Activated T-helper 1 cell treated with Interleukin-2 at 50 U/mL for 16 hours (primary cell): ENCODE measurements at places on chromosomes 13 and 19.

DNA sequence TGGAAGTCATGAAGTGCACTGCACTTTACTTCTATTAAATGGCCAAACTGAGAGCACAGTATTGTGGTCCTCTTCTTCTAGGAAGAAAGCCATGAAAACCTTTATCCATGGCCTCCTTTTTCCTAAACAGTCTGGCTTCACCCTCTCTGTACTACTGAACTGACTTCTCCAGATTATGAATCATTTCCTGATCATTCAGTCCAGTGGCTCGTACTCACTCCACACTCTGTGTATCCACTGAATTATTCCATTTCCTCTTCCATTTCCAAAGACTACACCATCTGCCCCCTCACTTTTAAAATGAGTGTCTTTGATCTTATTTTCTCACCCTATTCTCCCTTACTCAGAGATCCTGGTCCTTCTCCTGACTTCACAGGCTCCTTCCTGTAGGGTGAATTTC, 29.7 kb upstream of the FREM2 start:
- DNase-seq, result no peak

- no peak for DNase-seq
These were observed 26.5 kb downstream of the GPR18 start for GRCh38 chr13:99231721-99232120.

DNA sequence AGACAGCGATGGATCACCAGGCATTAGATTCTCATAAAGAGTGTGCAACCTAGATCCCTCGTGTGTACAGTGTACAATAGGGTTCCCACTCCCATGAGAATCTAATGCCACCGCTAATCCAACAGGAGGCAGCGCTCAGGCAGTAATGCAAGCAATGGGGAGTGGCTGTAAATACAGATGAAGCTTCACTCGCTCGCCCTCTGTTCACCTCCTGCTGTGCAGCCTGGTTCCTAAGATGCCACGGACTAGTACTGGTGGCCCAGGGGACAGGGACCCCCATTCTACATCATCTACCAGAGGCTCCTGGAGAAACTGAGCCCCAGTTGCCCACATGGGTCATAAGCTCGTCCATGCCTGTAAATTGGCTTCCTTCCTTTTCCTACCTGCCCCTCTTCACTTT, 8.0 kb downstream of the CLEC4M start:
- DNase-seq, result no peak

GRCh38 chr19:1150333-1151036, 23.6 kb downstream of the SBNO2 start:
- no peak for DNase-seq

DNA sequence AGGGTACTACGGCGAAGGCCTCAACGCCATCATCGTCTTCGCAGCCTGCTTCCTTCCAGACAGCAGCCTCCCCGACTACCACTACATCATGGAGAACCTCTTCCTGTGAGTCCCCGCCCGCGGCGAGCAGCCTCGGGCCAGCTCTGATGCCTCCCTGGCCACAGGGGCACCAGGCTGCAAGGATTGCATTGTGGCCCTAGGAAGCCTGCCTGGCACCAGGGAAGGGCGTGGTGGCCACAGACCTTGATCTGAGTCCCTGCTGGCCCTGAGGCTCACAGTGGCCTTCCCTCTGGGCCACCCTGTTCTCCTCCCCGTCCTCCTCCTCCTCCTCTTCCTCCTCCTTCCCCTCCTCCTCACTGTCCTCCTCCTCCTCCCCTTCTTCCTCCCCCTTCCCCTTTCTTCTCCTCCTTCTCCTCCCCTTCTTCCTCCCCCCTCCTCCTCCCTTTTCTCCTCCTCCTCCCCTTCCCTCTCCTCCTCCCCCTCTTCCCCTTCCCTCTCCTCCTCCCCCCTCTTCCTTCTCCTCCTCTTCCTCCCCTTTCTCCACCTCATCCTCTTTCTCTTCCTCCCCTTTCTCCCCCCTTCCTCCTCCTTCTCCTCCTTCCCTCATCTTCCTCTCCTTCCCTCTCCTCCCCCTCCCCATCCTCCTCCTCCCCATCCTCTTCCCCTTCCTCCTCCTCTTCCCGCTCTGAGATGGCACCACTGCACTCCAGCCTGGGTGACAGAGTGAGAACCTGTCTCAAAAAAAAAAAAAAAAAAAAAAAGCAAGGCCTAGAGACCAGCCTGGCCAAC, 24.4 kb upstream of the NMRK2 start:
- DNase-seq, result no peak
